ENCODE measurements at places on chromosomes 16 and 17. TPM values are rescaled to one million over a fixed set of nuclear protein-coding genes. Genes with fewer than 3 reads are reported as not detected.

- H3K27ac ChIP-seq: no peak overlapping the region
- H3K4me1 ChIP-seq: peaks cover 14% of the 10 kb centered on the region
- no peaks in the 10 kb centered on the region for H3K27me3 ChIP-seq
- DNase-seq: no peak
Measured at GRCh38 chr17:29090108-29090507, 47.2 kb downstream of the PIPOX start.

- no peak overlapping the region for H3K4me3 ChIP-seq
- DNase-seq: no peak
- H3K27me3 ChIP-seq: no peaks in the 10 kb centered on the region
- no peaks in the 10 kb centered on the region for H3K36me3 ChIP-seq
Measured at GRCh38 chr16:31242206-31242605, 17.6 kb upstream of the ITGAM start.

DNA sequence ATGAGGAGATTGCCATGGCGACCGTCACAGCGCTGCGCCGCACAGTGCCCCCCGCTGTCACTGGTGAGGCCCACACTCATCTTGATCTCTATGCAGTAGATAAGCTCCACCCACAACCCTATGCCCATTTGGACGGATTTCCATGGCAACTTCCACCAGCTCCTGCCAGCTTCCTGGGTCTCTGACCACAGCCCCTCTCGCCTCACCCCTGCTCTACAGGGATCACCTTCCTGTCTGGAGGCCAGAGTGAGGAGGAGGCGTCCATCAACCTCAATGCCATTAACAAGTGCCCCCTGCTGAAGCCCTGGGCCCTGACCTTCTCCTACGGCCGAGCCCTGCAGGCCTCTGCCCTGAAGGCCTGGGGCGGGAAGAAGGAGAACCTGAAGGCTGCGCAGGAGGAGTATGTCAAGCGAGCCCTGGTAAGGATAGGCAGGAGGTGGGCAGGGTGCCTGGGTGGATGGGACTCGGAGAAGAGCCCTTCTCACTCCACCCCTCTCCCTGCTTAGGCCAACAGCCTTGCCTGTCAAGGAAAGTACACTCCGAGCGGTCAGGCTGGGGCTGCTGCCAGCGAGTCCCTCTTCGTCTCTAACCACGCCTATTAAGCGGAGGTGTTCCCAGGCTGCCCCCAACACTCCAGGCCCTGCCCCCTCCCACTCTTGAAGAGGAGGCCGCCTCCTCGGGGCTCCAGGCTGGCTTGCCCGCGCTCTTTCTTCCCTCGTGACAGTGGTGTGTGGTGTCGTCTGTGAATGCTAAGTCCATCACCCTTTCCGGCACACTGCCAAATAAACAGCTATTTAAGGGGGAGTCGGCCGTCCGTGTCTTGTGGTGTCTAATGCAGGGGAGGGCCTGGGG, 4.3 kb downstream of the ALDOA start:
- no peak for DNase-seq
- H3K27me3 ChIP-seq: no peaks in the 10 kb centered on the region
- H3K4me1 ChIP-seq: peaks cover 5% of the 10 kb centered on the region
- H3K36me3 ChIP-seq: peaks cover 53% of the 10 kb centered on the region
- H3K4me3 ChIP-seq: no peak overlapping the region

Gene KRT13
- not detected for total RNA-seq

GRCh38 chr17:45052052-45052772, 780 bp upstream of the DCAKD start:
- H3K36me3 ChIP-seq: no peaks in the 10 kb centered on the region
- no peaks in the 10 kb centered on the region for H3K27me3 ChIP-seq
- peak overlapping the region; percentile 75 for H3K4me3 ChIP-seq

Gene TEX19
- total RNA-seq: 0.38 TPM

Gene TLE7
- total RNA-seq: not detected

Gene MC1R
- 2.0 TPM for total RNA-seq

- DNase-seq: no peak
- no peaks in the 10 kb centered on the region for H3K4me1 ChIP-seq
- H3K36me3 ChIP-seq: peaks cover 7% of the 10 kb centered on the region
- H3K27me3 ChIP-seq: no peaks in the 10 kb centered on the region
Measured at GRCh38 chr17:81558941-81559806, 7.0 kb upstream of the FAAP100 start.
